ENCODE measurements at places on chromosomes 11 and 22. TPM values are rescaled to one million over a fixed set of nuclear protein-coding genes. Genes with fewer than 3 reads are reported as not detected.

GRCh38 chr22:42805016-42805997 lies 51.8 kb downstream of the ARFGAP3 start:
- DNase-seq = no peak
- peaks cover 11% of the 10 kb centered on the region for H3K36me3 ChIP-seq
- peak overlapping the region; percentile 93 for H3K27ac ChIP-seq
- peaks cover 60% of the 10 kb centered on the region for H3K4me1 ChIP-seq

Gene C11orf65
- total RNA-seq = 0.69 TPM

Gene FKBP2
- 35.3 TPM for total RNA-seq

- H3K27me3 ChIP-seq = peaks cover 11% of the 10 kb centered on the region
- peaks cover 3% of the 10 kb centered on the region for H3K4me1 ChIP-seq
- no peaks in the 10 kb centered on the region for H3K36me3 ChIP-seq
- no peak overlapping the region for H3K4me3 ChIP-seq
Observed at GRCh38 chr11:849104-849824, 6.6 kb downstream of the TSPAN4 start.

Gene CSRP3
- total RNA-seq = not detected

DNA sequence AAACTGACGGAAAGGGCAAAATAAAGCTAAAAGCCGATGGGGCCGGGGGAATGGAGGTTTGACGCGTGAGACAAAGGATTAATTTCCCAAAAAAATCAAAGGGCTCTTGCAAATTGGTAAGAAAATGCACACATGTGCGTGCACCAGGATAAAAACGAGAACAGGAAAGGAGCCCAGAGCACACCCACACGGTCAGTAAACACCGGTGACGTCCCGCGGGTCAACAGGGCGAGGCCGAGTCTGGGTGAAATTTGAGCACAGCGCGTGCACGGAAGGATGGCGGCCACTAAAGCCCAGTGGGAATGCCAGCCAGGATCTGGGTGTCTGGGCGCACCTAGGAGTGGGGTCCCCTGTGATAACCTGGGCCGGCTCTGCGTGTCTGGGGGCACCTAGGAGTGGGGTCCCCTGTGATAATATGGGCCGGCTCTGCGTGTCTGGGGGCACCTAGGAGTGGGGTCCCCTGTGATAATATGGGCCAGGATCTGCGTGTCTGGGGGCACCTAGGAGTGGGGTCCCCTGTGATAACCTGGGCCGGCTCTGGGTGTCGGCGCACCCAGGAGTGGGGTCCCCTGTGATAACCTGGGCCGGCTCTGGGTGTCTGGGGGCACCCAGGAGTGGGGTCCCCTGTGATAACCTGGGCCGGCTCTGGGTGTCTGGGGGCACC lies 44.4 kb downstream of the BRSK2 start:
- no peak overlapping the region for H3K4me3 ChIP-seq
- no peak overlapping the region for H3K27ac ChIP-seq
- no peaks in the 10 kb centered on the region for H3K27me3 ChIP-seq
- no peak for DNase-seq

Gene TTC12
- total RNA-seq = 11.1 TPM

Gene ZNF202
- total RNA-seq = 13.8 TPM

DNA sequence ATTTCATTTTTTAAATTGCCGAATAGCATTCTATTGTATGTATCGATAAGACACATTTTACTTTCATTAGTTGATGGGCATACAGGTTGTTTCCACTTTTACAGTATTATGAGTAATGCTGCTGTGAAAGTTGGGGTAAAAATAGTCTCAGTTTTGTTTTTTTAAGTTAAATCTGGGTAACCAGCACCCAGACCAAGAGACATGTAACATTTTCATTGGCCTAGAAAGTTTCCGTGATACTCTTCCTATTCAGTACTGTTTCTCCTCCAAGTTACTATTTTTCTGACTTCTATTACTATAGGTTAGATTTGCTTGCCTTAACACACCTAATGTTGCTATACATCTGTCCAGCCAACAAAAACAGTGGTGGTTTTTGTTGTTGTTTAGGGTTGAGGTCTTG lies 12.3 kb downstream of the IPO7 start:
- no peak overlapping the region for H3K27ac ChIP-seq
- H3K4me3 ChIP-seq = no peak overlapping the region
- DNase-seq = no peak
- peaks cover 4% of the 10 kb centered on the region for H3K4me1 ChIP-seq
- peaks cover 4% of the 10 kb centered on the region for H3K36me3 ChIP-seq

Gene GPR83
- 0.31 TPM for total RNA-seq

GRCh38 chr11:13841393-13841792 lies 121.1 kb upstream of the SPON1 start:
- peaks cover 6% of the 10 kb centered on the region for H3K4me1 ChIP-seq
- no peak overlapping the region for H3K27ac ChIP-seq
- H3K36me3 ChIP-seq = no peaks in the 10 kb centered on the region
- DNase-seq = no peak
- H3K4me3 ChIP-seq = no peak overlapping the region
- H3K27me3 ChIP-seq = peaks cover 1% of the 10 kb centered on the region

DNA sequence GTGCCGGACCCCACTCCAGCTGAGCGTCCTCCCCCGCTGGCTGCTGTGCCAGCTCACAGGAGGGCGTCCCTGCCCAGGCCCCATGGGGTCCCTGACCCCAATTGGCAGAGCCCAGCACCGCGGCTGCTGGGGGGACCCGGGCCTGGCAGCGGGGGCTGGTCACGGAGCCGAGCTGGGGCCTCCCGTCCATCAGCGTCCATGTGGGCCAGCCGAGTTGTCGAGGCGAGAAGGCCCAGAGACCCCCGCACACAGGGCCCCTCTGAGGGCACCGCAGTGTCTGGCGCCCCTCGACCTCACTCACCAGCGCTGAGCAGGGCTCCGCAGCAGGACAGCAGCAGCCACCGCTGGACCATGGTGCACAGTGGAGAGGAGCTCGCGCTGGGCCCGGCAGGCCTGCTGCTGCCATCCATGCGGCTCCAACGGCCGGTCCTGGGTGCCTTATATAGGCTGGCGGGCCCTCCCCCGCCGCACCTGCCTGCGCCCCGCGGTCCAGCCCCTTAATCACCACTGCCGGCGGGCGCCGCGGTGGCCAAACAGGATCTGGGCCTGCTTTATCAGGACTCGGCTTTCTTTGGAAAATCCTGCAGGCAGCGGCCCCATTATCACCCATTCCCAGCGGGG lies at the start of gene MUC6:
Gene MUC6, minus strand, starts transcription at position 416 of the 621 bp plus-strand sequence. Its CDS starts 63 bp downstream, at position 353.
- DNase-seq = no peak
- peaks cover 35% of the 10 kb centered on the region for H3K27me3 ChIP-seq
- H3K4me1 ChIP-seq = peaks cover 9% of the 10 kb centered on the region

DNA sequence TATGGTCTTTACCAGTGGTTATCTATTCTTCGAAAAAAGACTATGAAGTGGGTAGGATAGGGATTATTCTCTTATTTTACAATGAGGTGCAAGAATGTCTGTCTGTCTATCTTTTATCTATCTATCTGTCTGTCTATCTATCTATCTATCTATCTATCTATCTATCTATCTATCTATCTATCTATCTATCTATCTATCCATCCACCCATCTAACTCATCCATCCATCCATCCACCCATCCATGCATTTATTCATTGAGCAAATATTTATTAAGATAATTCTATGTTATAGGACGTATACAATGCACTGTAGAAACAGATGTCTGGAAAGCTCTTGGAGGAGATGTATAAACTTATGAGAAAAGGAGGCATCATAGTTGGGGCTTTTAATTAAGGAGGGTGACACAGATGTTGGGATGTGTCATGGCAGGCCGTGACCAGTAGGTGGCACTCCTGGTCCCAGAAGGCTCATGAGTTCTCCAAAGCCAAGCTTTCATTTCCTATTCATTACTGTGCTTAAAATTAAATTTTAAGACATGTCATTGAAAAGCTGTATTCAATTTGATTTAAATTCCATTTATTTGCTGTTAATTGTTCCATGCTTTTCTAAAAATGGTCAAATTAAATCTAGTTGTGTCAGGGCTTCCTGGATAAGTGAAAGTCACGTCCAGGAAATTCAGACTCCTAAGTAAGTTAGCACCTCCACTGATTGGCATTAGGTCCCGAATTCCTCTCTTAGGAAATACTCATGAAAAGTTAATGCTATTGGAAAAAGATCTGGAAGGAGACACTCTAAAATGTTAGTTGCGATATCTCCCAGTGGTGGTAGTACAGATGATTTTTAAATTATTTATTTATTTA lies 19.0 kb upstream of the E2F8 start:
- H3K4me1 ChIP-seq = no peaks in the 10 kb centered on the region
- no peaks in the 10 kb centered on the region for H3K36me3 ChIP-seq
- H3K27me3 ChIP-seq = no peaks in the 10 kb centered on the region
- DNase-seq = peak; percentile 75

Gene SLC1A2
- total RNA-seq = 0.41 TPM

GRCh38 chr11:18394928-18395734 lies 768 bp downstream of the LDHA start:
- DNase-seq = no peak
- H3K27me3 ChIP-seq = peaks cover 7% of the 10 kb centered on the region
- peaks cover 9% of the 10 kb centered on the region for H3K36me3 ChIP-seq
- peaks cover 6% of the 10 kb centered on the region for H3K4me1 ChIP-seq
- H3K4me3 ChIP-seq = peak overlapping the region; percentile 91
